ENCODE measurements at places on chromosomes 1 and 21.
A peak's percentile ranks its signal among the peaks of the same experiment; 100 is the strongest.

DNA sequence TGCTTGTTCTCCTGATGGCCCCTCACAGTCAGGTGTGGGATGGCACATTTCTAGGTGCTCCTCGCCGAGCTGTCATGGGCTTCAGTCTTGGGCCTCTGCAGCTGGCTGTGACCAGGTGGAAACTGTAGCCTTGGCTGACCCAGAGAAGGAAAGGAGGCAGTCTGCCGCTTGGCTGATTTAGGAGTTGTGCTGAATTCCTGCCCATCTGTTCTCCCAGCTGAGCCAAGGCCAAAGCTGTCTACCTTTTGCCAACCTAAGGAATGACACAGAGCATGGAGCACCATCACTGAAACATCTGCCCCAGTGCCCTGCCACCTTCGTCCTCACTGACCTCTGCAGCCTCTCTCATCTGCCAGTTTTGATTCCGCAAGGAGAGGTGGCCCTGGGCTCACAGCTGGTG, 27.9 kb downstream of the UTP25 start:
- DNase-seq, result no peak

GRCh38 chr1:1351511-1352427, 2.6 kb upstream of the DVL1 start:
- DNase-seq, result peak; percentile 51

- no peak for DNase-seq
These were observed 6.5 kb downstream of the DENND2D start for GRCh38 chr1:111193712-111194480.

DNA sequence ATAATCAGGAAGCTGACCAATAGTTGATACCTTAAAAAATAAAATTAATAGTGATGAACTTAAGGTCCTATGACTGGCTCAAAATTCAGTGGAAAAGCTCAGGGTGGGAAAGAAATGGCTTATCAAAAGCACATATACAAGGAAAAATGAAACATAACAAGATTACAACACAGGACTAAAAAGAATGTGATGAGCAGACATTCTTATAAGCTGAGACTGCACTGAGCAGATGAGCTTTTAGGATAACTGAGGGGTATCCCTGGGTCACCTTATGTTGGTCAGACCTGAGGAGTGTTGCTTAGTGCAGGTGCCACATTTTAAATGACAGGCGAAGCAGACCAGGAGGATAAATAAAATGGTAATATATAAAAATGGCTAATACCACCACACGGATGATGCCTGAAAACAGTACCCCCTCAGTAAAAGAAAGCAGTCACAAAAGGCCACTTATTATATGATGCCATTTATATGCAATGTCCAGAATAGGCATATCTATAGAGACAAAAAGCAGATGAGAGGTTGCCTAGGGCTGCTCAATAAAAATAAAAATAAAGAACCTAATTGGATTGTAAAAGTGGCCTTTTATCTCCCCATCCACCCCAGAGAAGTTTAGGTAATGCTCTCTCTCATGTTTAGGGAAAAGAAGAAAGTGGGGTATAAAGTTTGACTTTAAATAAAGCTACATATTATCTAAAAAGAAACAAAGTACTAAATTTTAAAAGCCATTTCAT, 163.9 kb downstream of the SLC45A1 start:
- DNase-seq, result no peak

- DNase-seq, result no peak
These were observed 17.4 kb upstream of the DIP2A start for GRCh38 chr21:46441331-46441730.

GRCh38 chr1:232381394-232382100, 248.4 kb downstream of the SIPA1L2 start:
- no peak for DNase-seq

DNA sequence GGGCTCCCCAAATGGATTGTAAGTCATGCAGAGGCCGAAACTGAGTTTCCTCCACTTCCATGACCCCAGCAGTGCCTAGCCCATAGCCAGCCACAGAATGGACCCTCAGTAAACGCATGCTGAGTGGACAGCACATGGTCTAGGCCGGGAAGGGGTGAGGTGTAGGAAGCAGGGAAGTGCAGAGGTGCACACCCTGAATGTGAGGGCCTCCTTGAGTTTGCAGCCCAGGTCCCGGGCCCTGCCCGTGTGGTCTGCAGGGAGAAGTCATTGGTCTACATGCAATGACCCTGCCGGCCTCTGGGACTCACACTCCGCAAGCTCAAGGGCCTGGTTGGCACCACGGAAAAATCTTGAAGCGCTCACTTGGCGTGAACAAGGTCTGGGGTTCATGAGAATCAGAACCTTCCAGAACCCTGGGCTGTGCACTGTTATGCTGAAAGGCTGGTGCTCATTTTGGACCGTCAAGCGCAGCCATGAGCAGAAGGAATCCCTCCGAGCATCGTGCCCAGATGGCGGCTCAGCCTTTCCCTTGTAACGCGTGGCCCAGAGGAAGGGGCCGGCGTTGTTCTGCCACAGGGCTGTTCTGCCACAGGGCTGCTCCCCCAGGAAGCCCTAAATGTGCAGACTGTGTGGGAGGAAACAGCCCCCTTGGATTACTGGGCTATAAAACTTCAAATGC, 66.4 kb downstream of the PSMG1 start:
- no peak for DNase-seq

- no peak for DNase-seq
These were observed 36.0 kb downstream of the ZBTB18 start for GRCh38 chr1:244087021-244087560.

DNA sequence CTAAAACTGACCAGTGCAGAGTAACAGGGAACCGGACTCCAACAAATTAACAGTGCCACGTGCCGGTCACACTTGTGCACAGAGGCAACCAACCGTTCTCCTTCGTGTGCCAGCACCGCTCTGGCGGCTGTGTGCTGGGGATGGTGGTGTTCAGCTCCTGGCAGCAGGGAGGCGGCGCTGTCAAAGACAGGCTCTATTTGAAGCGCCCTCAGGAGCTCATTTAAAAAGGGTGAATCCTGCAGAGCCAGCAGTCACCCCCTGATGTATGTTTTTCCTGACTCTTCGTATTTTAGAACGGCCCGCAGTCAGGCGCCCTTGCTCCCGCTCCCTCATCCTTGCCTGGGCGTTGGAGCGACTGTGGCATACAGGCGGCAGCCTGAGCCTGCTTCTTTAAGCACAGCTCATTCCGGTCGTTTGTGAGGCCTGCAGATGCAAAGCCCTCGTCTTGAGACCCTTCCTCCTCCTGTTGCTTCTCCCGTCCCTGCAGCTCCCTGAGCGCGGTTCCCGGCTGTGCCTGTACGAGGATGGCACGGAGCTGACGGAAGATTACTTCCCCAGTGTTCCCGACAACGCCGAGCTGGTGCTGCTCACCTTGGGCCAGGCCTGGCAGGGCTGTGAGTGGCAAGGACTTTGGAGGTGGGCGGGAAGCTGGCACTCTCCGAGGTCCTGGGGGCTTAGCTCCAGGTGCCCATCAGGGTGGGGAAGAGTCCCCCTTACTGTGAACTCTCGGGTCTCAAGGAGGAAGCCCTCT, 1.1 kb downstream of the DFFB start:
- DNase-seq, result peak; percentile 63

- peak; percentile 40 for DNase-seq
These were observed 183.5 kb downstream of the RUNX1 start for GRCh38 chr21:34865400-34866241.

GRCh38 chr1:21774835-21775549, 8.0 kb downstream of the USP48 start:
- no peak for DNase-seq

DNA sequence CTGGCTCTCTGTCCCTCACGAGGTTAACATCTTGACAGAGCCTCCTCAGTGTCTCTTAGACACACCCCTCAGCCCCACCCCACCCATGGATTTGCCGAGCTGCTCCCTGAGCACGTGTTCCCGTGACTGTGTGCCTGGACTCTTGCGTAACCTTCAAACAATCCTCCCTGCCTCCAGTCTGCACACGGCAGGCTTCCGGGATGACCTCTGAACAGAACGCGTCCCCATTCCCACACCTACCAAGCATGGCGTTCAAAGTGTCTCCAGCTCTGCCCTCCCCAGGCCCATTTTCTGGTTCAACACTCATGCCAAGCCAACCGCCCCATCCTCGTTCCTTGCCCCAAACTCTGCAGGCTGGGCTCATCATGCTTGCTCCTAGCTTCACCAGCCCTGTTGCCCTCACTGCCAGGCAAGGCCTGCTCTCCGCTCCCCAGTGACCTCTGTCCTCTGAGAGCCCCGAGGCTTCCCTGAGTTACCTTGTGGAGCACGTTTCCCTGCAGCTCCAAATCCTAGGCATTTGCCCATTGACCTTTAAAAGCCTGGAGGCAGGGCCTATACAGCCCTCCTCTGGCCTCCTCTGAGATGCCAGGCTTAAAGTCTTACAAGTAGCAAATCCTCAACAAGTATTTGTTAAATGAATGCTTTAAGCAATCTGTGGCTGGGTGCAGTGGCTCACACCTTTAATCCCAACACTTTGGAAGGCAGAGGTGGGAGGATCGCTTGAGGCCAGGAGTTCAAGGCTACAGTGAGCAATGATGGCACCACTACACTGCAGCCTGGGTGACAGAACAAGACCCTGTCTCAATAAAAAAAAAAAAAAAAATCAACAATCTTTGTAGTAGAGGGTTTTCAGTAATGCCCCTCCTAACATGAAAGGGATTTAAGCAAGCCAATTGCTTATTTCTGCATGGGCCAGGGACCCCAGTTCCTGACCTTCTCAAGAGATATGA, 5.0 kb downstream of the AGT start:
- no peak for DNase-seq

DNA sequence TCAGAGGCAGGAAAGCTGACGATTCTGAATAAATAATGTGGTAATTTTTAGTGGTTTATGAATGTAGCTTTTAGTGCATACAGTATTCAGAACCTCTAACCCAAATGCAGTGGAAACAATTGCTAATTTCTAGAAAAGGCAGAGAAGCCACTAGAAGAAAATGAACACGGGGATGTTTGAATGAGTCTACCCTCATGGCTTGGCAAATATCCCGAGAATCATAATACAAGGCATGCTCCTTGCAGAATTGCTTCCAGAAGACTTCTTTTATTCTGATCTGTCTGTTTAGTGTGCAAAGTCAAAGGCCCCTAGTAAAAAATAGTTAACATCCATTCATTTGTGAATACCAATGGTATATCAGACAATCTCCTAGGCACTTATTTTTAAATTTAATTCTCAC, 246.8 kb downstream of the LMO4 start:
- DNase-seq, result no peak

GRCh38 chr21:42614811-42615351, 38.5 kb upstream of the PDE9A start:
- no peak for DNase-seq

DNA sequence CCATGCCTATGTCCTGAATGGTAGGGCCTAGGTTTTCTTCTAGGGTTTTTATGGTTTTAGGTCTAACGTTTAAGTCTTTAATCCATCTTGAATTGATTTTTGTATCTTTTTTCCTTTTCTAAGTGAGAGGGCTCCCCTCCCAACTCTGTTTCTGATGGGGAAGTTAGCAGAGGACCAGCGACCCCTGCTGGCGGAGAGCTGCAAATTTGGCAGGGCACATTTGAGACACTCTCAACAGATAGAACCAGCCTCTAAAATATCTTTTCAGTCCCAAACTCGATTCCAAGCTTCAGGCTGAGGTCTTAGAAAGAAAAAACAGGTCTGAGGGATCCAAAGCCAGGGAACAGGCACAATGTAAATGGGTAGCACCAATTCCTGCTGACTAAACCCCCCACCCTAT, 32.5 kb downstream of the LRRC3 start:
- no peak for DNase-seq

DNA sequence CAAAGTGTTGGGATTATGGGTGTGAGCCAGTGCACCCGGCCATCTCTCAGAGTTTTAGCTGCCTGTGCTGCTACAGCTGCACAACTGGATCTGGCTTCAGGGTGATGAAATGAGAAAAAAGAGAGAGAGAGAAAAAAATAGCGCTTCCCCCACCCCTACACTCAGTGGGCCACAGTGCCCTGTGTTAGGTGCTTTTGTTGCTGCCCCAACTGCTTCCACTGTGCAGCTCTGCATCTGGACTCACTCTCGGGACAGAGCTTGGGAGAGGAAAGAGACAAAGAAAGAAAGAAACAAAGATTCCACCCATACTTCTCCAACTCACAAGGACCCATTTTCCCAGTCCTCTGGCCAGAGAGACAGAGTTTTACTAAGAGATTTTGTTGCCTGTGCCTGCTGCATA, 50.4 kb downstream of the INAVA start:
- no peak for DNase-seq

DNA sequence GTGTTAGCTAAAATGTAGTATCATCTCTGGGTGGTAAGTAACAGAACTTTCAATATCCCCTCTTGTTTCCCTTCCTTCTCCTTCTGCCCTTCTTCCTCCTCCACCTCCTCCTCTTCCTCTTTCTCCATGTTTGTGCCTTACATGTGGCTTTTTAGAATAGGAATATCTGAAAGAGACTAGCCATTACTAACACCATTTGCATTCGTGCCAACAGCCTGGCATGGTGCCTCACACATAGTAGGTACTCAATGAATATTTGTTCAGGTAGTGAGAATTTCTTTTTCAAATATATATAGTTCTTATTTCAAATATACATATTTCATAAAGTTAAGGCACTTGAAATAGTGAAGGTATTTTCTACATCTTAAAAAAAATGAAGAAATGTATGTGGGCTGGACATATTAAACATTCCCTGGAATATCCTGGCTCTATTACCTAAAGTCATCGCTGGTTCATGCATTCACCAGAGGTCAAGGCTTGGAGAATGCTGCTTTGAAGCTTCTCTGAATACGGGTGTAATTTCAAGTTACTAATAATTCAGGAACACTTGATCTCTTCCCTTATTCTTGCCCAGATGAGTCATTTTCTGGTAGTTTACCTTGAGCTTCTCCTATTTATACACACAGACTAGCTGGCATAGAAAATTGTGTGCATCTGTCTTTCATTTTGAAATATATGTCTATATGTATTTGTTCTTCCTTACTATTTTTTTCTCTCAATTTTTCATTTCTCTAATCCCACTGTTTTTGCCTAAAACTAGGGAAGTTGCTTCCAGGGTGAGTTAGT, 319.4 kb downstream of the TGFB2 start:
- no peak for DNase-seq

- peak; percentile 81 for DNase-seq
These were observed at the start of gene HYI for GRCh38 chr1:43453442-43454269. Gene HYI, minus strand, starts transcription at chr1:43453931. Its CDS starts 138 bp downstream, at chr1:43453793.

DNA sequence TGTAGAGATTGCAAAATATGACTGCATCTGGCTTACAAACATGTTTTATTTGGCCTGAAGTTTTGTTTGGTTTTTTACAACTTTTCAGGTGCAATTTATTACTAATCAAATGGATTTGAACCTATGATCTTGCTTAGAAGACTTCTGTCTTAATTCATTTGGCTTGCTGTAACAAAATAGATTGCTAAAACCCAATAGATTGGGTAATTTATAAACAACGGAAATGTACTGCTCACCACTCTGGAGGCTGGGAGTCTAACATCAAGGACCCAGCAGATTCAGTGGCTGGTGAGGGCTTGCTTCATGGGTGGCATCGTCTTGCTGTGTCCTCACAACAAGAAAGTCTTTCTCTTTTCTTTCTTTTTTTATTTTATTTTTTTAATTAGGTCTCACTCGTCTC, 72.9 kb downstream of the LBR start:
- no peak for DNase-seq

Measured in retina (tissue), 1 donor.